ENCODE measurements at places on chromosomes 11 and 22.

- DNase-seq = no peak
Observed at GRCh38 chr22:36145881-36146280, 14.7 kb downstream of the APOL3 start.

DNA sequence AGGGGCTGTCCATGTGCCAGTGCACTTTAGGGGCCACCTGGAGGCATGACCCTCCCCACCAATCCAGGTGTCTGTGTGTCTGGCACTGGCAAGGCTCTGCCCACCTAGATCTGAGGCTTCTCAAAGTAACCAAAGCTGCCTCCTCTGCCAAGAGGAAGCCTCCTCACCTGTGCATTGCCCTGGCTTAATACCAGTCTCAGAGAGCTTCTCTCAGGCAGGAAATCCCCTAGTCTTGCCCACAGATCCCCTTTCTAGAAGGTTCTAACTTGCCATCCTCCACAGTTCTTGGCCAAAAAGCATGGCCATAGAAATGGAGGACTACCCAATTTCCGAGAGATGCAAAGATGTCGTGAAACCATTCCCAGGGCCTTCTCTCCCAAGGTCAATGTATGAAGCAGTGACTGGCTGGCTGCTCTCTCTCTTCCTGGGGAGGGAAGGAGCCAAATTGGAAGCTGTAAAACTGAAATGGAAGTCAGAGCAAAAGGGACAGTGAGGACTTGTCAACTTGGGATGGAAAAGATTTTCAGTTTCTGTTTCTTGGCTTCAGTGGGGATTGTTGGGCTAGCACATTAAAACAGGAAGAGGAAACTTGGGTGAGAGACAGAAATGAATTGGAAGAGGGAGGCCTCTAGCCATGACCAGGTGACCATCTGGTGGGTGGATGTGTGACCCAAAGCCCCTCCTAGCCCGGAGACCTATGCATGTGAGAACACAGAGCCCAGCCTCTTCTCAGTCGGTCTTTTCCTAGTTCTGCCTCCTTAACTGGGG is 68.8 kb downstream of the PRDM11 start:
- no peak for DNase-seq

GRCh38 chr22:20011993-20012740 is 4.5 kb downstream of the ARVCF start:
- no peak for DNase-seq

- DNase-seq = no peak
Observed at GRCh38 chr11:95054356-95054755, 5.1 kb downstream of the KDM4F start.
